ENCODE measurements at places on chromosomes 2 and 18.

- DNase-seq, result no peak
Observed at GRCh38 chr2:177241711-177242120, 22.8 kb downstream of the NFE2L2 start.

- DNase-seq, result no peak
Observed at GRCh38 chr2:170086117-170086688, 91.7 kb upstream of the MYO3B start.

- DNase-seq, result no peak
Observed at GRCh38 chr2:240213226-240213475, 72.7 kb upstream of the OTOS start.

GRCh38 chr18:38898167-38898566 lies 1332.6 kb upstream of the CELF4 start:
- no peak for DNase-seq

GRCh38 chr2:24577481-24577880 lies 86.4 kb downstream of the NCOA1 start:
- DNase-seq, result no peak

DNA sequence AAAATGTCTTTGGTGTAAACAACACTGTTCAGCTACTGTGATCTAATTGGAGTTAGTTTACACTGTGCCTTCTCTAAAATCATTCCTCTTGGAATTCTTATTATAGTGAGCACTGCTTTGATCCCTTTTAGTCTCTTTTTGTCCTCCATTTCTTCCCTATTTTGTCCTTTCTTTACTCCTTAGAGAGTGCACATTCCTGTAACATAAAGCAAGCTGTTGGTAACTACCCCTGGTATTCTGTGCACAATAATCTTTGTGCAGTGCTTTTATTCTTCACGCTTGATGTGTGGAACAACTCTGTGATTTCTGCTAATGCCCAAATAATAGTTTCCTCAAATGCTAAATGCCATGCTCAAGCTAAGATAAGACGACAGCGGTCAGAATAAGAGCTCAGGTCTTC lies 401.5 kb downstream of the DPP10 start:
- no peak for DNase-seq
